ENCODE measurements at places on chromosomes 1 and 21. TPM values are rescaled to one million over a fixed set of nuclear protein-coding genes. Genes with fewer than 3 reads are reported as not detected.

DNA sequence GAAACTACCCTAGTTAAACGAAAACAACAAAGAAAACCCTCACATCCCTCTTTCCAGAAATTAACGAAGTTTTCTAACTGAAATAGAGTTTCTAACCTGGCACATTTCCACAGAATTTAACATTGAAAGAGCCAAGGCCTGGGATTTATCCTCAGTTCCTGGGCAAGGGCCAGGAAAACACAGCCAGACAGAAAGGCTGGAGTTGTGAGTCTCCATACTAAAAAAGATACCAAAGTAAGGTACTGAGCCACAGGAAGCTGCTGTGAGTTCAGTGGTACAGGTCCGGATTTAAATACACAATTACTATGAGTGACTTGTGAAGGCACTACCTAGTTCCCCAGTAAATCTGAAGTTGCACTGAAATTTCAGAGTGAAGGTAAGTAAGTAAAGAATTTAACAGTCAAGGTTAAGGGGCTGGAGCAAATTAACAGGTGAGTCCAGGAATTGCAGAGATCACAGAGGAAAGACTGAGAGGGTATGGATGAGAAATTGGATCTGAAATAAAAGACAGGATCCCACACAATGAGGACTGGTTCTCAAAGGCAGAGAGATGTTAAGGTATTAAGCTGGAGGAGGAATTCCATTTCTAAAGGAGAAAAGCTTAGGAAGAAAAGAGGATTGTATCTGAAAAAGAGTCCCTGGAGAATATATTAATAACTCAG lies 905 bp downstream of the LIX1L start:
- DNase-seq = no peak

DNA sequence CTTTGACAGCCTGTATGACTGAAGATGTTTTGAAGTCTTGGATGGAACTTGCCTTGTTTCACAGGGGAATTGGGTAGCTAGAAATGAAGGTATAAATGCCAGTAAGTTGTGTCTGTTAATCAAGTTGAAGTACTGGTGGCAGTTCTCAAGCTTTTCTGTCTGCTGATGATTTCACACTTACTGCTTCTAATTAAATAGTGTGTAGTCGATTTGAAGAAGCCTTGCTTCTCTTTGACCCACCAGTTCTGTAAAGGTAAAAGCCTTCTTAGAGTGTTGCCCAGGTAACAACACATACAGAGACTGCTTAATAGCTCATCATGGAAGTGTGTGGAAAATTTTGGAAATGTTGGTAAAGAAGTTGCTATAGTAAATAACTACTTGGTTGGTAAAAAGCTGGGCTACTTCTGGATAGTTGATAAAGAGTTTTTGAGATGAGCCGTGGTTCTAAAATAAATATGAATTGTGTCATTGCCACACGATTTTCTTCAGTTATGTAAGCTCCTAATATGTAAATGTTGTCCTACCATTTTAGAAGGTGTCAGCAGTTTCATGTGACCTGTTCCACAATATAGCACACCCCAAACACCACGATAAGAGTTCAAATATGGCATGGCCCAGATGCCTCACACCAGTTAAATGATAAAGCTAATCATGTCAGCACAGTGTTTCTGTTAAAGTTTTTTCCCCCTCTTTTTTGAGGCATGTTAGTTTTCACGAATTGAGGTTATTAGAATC lies 7.4 kb downstream of the RABGAP1L start:
- no peak for DNase-seq

- DNase-seq = peak; percentile 62
These were observed 10.8 kb upstream of the DUSP12 start for GRCh38 chr1:161738627-161739287.

- DNase-seq = no peak
These were observed 328.4 kb downstream of the PLA2G4A start for GRCh38 chr1:187157115-187157514.

The FMO4 gene
- total RNA-seq = 1.0 TPM

The PDE9A gene
- 6.1 TPM for total RNA-seq

The SMCP gene
- total RNA-seq = not detected

All from activated CD4-positive, alpha-beta T cell treated with anti-CD3 and anti-CD28 coated beads, Interleukin-2, amount 10 ng/mL, durations not matched to agents 7 days and 5 days (primary cell).